ENCODE measurements at places on chromosomes 7 and 10.

GRCh38 chr10:72567889-72568640 is 57.8 kb downstream of the MICU1 start:
- no peak for DNase-seq

- no peak for DNase-seq
These were observed 883 bp upstream of the TRA2A start for GRCh38 chr7:23532490-23533237.

DNA sequence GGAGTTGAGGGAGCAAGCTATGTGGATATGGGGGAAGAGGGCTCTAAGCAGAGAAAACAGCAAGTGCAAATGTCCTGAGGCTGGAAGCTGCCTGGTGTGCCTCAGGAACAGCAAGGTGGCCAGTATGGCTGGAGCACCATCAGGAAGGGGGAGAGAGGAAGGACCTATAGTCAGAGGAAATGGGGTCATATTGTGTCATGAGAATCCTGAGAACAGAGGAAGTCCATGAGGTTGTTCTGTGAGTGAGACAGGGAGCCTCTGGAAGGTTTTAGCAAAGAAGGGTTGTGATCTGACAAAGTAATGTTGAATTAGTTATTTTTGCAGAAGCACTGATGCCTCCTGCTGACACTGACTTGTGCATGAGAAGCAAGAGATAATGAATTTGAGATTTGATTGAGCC is 204.3 kb downstream of the PTEN start:
- DNase-seq = no peak

GRCh38 chr7:23894892-23895569 is 185.0 kb downstream of the STK31 start:
- no peak for DNase-seq

DNA sequence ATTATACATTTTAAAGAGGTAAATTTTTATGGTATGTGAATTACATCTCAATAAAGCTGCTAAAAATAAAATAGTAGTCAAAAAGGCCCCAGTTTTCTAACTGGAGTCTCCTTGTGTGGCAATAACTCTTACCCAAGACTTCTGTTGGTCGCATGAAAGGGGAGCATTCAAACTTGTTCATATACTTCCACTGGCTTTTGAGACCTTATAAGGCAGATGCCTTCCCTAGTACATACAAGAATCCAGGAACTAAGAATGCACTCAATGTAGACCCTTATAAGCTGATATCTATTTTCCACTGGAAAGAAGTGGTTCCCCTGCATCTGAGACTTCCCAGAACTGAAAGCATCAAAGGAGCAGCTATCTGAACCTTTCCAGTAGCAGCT is 13.0 kb downstream of the BCAP29 start:
- DNase-seq = no peak

DNA sequence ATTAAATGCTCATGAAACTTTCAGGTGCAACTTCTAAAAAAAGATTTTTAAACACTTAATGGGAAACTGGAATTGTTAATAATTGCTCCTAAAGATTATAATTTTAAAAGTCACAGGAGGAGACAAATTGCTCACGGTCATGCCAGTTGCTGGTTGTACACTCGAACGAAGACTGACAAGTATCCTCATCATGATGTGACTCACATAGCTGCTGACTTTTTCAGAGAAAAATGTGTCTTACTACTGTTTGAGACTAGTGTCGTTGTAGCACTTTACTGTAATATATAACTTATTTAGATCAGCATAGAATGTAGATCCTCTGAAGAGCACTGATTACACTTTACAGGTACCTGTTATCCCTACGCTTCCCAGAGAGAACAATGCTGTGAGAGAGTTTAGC is 79.3 kb downstream of the ITGB8 start:
- DNase-seq = no peak

- no peak for DNase-seq
These were observed 83.9 kb upstream of the SDK1 start for GRCh38 chr7:3217166-3217565.

DNA sequence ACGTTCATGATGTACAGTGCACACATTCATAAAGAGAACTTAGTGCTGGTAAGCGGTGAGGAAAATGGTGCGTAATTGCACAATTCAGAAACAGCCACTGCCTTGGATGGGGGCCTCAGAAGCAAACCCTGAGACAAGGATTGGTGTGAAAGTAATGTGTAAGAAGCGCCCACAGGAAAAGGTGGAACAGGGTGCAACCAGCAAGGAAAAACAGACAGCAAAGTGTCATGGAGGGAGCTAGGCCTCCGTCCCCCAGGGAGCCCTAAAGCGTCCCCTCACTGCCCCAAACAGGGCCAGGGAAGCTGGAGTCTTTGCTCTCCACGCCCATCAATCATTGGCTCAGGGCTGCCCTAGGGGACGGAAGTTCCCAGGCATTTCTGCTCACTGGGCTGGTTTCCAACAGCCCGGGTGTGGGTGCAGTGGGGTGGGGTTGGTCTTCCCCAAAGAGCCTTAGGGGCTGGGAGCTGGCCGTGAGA is 9.6 kb upstream of the C10orf105 start:
- no peak for DNase-seq

- no peak for DNase-seq
These were observed 125.4 kb upstream of the TARP start for GRCh38 chr7:38398725-38399321.

- no peak for DNase-seq
These were observed 97.7 kb downstream of the TAF3 start for GRCh38 chr10:7915923-7916536.

GRCh38 chr7:92708111-92709042 is 118.2 kb upstream of the FAM133B start:
- DNase-seq = no peak

DNA sequence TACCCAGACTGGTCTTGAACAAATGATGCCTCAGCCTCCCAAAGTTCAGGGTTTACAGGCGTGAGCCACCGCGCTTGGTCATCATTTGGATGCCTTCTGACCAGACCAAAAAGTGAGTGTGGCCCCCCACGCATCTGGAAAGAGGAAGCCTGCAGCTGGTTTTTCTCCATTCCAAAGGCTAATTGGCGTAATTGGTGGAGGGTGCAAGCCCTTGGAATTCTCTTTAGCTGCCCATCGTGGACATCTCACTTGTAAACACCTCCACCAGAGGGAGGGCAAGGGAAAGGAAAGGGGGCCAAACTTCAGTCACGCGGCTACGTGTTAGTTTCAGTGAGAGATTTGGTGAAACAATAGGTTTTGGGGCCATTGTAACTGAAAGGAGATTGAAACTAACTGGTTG is 4.1 kb upstream of the ARHGAP21 start:
- DNase-seq = no peak

- DNase-seq = peak; percentile 21
These were observed 96.3 kb downstream of the DNAJB6 start for GRCh38 chr7:157432957-157433576.

GRCh38 chr10:556971-557637 is 132.4 kb downstream of the DIP2C start:
- no peak for DNase-seq

DNA sequence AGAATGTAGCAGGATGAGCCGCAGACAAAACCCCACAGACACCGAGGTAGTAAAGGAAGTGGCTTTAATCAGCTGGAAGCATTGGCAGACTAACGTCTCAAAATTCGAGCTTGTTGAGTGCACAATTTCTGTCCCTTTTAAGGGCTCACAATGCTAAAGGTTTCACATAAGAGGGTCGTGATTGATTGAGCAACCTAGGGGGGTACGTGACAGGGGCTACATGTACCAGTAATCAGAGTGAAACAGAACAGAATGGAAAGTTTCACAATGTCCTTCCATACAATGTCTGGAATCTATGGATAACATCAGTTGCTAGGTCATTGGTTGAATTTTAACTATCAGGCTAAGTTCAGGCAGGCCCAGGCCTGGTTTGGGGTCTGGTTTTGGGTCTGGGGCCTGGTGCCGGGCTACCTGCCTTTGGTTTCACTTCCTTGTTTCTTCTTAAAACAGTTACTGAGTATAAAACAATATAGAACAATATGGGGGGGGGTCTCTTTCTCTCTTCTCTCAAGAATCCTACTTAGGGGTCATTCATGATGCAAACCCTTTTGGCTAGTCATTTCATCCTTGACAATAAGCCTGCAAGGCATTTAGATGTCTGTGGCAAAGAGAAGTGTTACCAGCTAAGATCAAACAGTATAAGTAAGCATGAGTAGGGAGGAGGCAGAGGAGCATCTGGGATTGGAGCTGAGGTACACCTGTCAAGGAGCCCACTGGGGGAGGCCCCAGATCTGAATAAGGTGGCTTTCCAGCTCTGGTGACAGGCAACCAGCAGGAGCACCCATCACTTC is 364.1 kb downstream of the TNS3 start:
- DNase-seq = no peak

GRCh38 chr7:64574540-64575099 is 11.7 kb upstream of the ZNF680 start:
- no peak for DNase-seq

DNA sequence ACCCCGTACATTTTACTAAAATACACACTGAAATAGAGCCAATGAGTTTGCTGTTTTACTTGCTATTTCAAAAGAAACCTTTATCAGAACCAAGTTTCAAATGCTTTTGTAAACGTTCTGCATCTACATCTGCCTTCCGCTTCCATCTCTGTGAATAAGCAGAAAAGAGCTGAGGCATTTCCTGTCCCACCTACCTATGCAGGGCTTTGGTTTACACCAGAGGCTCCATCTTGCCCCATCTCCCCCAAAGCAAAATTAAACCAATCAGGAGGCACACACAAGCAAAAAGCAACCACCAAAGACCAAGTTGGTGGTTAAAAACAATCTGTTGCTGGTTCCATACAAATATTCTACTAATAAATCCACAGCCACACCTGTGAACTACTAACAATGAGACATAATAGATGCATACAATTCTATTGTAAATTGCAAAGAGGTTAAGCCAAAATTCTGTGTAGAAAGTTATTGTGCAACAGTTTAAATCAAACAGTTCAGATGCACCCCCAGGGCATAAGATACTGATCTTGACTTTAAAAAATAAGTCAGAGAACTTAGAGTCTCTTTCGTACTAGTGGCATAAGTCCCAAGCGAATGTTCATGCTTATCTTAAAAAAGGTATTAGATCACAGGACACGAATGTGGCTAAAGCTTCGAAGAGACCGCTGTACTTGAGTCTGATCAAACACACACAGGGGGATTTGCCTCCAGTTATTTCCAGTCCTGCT is 83.9 kb downstream of the FGFR2 start:
- no peak for DNase-seq

DNA sequence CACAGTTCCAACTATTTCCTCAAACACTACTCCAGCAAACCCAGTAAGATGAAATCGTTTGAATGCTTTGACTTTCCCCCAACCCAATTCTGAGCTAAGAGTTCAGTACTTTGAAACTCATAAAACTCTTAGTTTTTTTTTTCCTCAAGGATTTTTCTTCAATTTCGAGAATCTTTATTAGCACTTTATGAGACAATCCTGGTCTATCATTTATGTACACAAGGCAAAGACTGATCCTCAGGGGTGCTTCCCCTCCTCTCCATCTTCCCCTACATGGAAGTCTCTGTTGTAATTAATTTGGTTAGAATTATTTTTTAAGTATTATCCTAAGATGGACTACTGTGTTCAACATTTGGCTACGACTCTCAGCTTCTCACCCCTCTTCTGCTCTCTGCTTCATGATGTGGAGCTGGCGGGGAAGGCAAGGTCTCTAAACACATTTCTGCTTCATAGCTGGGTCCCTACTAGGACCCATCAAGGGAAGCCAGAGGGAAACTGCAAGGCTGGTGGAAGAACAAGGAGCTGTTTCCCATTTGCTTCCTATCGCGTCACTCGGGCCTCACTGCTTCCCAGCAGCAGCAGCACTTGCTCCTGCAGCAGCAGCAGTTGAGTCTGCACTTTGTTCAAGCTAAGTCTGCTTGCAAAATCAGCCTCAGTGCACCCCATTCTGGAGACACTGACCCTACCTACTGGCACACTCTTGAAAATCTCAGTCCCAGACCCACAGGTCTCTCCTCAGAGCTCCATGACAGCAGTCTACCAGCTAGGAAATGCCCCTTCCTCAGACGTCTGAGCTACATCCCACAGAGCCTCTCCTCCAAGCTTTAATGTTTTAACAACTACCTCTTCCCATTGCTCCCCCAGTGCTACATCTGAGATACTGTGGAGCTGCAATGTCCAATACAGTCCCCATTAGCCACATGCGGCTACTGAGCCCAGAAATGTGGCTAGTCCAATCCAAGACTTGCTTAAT is 90.0 kb downstream of the CHCHD3 start:
- no peak for DNase-seq

DNA sequence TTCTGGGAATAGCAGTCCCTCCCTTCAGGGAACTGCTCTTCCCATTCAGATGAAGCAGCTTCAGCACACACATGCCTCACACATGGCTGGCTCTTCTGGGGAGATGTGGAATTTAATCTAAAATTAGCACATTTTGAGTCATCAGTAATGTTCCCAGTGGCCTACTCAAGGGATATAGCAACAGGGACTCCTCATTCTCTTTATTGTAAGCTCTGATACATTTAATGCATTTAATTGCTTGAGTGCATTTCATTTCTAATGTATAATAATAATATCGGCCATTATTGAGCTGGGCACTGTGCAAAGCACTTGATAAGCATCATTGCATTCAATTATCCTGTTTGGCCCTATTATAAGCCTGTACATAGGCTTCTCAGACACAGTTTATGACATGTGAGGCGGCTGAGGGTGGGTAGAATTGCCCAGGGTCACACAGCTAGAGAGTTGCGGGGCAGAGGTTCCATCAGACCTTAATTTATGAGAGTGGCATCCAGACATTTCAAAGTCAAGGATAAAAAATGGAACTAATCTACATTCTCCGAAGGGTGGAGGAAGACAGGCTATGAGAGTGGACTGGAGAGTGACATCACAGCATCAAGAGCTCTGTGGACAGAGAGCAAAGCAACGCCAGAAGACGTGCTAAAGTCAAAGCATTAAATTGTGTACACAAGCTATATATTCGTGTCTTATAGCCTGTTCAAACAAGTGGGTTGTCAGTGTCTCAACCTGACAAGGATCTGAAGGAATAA is 76.8 kb downstream of the LANCL2 start:
- no peak for DNase-seq

DNA sequence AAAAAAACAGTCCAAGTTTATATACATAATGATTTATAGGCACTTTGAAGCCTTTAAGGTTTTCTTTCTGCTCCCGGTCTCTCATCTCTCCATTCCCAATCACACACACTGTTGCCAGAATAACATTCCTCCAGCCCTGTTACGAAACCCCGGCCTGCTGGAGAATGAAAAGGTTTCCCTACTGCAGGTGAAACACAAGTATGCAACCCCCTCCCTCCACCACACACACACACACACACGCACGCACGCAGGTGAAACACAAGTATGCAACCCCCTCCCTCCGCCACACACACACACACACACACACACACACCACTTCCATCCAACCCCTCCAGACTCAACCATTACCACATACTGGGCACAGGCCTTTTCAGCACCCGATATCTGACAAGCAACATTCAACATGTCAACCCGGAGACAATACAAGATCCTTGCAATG is 87.5 kb downstream of the PARD3 start:
- no peak for DNase-seq

- no peak for DNase-seq
These were observed 125.3 kb upstream of the SGCE start for GRCh38 chr7:94781236-94781635.

GRCh38 chr10:49741108-49741995 is 20.8 kb downstream of the OGDHL start:
- no peak for DNase-seq
